ENCODE measurements at places on chromosomes 3 and 15. TPM values are rescaled to one million over a fixed set of nuclear protein-coding genes. Genes with fewer than 3 reads are reported as not detected.

Gene DNASE1L3
- 1.4 TPM for total RNA-seq

- DNase-seq, result no peak
These were observed 106.3 kb downstream of the SYNPR start for GRCh38 chr3:63384382-63384781.

DNA sequence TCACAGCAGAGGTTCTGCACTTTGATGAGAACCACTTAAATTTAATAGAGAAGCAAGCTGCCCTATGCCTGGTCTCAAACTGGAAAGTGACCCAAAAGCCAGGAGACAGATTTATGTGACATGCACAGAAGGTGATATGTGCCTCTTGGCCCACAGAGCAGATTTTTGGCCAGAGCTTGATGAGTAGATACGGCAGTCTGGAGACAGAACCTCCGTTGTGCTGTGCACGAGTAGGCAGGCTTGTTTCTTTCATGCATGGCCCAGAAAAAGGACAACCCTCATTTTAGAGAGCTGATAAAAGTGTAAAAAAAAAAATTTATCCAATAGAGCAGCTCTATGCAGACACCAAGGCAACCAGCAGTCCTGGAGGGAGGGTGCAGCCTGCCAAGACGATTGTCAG lies 423.1 kb downstream of the CNTN6 start:
- DNase-seq, result no peak

DNA sequence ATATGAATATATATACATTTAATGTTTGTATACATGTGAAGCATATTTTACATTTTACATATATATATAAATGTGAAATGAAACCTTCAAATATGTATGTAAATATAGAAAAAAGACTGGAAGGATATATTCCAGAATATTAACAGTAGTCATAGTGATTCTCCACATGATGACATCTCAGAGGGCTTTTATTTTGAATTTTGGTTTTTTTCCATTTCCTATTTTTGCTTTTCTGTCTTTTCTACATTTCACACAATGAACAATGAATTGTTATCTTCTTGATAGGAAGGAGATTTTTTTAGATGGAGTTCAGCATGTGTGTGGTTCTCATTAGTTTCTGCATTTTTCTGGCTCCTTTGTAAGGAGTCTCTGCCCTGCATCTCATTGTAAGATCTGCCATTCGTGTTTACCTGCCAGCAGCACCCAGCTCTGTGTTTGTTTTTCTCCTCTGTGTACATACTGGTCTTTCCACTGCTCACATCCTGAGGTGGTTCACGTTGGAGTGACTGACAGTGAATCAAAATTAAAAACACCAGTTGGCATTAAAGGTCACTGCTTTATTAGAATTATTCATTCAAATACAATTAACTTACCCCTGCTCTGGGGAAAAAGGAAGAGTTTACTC lies 425.3 kb upstream of the MDFIC2 start:
- no peak for DNase-seq

Gene DVL3
- 66.2 TPM for total RNA-seq

Gene RTP4
- total RNA-seq, result 1.4 TPM

DNA sequence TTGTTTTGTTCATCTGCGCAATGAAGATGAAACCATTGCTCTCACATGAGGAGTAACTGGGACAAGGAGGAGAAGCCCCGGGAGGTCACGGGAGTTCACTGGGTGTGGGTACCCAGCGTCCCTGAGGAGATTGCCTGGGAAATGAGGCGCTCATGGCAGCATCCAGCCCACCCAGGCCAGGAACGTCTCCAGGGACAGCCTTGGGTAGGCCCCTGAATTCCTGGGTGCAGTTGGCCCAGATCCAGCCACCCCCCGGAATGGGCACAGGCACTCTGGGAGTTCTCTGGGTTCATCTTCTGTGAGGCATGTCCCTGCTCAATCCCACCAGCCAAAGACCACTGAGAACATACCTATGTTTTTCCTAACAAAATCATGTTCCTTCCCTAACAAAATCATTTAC lies 18.5 kb downstream of the BFSP2 start:
- no peak for DNase-seq

DNA sequence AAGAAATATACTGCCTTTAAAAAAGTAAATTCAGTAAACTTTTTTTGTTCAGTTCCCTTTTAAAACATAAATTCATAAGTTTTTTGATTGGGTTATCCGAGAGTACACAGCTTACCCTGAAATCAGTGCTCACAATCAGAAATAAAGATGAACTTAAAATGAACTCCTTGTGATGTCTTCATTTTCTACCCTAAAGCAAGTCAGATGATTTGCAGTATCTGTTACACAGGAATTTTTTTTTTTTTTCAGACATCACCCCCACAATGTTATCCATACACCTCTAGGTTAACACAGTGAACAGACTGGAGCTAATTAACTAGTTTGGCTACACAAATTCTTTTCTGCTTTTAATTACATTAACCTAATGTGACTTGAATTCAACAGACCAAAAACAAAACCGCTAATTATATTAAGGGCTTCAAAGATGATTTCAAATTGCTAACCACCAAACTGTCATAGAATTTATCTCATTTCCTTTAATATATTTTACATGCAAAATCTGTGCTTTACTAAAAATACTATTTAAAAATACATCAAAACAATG lies 1042.0 kb downstream of the ROBO1 start:
- no peak for DNase-seq

DNA sequence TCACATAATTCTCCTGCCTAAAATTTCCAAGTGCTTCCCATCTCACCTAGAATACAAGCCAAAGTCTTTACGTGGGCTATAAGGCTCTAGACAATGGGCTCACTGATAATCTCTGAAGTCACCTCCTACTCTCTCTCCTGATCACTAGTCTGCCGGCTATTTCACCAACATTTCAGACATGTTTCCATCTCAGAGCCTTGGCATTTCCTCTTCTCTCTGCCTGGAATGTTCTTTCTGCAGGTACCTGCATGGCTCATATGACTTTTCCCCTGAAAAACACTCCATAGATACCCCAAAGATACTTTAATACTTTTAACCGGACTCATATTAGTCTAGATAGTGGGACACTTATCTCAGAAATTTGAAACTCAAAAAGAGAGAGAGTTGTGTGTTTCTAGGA lies 32.7 kb downstream of the CD200 start:
- DNase-seq, result no peak

GRCh38 chr3:16840101-16840424 lies 44.7 kb upstream of the PLCL2 start:
- no peak for DNase-seq

- no peak for DNase-seq
These were observed 346.5 kb downstream of the THSD4 start for GRCh38 chr15:71461748-71462147.

DNA sequence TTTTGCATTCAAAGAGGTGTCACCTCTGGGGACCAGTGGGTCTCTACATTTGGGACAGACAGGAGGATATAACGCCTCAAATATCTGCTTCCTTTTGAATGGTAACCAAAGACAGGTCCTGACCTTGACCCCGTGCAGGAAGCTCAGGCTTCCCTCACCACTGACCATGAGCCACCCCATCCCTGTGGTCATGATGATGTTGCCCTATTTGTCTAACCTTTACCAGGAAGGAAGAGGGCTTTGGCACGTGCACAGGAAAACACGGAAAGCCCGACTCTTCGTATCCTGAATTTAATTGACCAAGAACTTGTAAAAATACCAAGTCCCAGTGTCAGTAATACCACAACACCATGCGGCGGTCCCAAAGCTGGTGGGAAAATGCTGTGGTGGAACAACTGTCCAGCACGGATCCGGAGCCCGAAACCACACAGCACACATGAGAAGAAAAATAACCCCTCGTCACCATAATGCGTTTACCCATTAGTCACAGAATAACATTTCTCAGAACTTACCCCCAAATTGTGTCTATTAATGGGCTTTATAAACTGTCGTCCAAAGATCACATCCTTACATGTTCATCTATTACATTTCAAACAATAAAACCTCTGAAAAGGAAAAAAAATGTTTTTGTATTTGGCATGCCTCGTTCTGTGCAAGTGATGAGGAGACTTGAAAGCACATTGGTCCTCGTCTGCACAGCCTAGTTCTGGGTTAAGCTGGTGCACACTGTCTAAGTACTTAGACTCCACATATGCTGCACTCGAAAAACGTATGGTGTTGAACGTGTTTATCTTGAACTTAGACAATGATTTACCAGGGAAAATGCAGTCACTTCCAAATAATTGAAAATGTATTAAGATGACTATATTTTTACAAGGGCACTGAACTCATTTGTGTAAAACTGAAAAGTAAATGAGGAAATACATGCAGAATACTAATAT lies 118.9 kb upstream of the IGF1R start:
- DNase-seq, result no peak

Gene NUP210
- total RNA-seq, result 4.7 TPM

Gene NR2F2
- total RNA-seq, result 43.5 TPM

DNA sequence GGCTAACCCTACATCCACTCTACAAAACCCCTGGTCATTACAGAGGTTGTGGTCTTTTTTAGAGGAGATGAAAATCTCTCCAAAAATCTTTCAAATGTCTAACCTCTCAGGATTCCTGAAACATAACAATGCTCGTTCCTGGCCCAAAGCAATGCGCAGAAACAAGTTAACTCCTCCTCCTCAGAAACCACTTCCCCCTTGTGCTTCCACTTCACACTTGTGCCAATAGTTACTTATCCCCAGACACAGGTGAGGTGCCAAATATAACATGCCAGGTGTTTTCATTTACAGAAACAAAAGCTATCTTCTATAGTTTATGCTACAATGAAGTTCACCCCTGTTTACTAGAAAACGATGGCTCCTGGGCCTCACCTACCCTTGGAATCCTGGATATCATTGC lies 6.2 kb downstream of the NDUFAF1 start:
- no peak for DNase-seq

DNA sequence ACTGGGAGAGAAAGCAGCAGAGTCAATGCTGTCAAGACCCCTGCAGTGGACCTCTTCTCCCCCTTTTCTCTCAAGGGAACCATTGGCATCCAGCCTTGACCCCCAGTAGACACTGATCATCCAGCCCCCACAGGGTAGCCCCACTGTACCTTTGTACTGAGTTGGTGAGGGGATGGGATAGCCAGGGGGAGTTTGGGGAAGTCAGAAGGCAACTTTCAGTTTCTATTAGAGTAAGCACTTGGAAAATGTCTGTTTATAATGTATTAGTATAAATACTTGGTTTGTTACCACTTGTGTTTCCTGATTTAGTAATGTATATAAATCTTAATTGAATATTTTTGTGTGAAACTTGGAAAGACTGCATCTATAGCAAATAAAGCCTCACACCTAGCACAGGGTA lies 25.0 kb downstream of the DAG1 start:
- no peak for DNase-seq

DNA sequence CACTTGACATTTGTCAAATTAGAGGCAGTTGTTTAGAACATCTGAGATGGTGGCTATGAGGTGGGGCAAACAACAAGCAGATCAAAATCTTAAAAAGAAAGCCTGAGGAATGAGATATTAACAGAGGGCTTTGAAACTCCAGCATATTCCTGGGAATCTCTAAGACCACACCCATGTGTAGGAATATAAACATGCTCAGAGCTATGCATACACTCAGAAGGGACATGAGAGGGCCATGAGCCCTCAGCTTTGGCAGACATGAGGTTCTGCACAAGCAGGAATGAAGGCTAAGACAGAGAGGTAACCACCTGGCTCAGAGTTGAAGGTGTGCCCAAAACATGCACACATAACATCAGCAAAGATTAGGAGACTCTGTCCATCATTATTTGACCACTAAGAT lies 37.9 kb downstream of the ATP10A start:
- DNase-seq, result no peak

Gene DNAJA4
- 171 TPM for total RNA-seq

Gene TF
- total RNA-seq, result 111 TPM

Gene GMNC
- total RNA-seq, result 0.34 TPM

Gene GOLGA8Q
- 1.1 TPM for total RNA-seq

Gene FYCO1
- total RNA-seq, result 64.4 TPM

DNA sequence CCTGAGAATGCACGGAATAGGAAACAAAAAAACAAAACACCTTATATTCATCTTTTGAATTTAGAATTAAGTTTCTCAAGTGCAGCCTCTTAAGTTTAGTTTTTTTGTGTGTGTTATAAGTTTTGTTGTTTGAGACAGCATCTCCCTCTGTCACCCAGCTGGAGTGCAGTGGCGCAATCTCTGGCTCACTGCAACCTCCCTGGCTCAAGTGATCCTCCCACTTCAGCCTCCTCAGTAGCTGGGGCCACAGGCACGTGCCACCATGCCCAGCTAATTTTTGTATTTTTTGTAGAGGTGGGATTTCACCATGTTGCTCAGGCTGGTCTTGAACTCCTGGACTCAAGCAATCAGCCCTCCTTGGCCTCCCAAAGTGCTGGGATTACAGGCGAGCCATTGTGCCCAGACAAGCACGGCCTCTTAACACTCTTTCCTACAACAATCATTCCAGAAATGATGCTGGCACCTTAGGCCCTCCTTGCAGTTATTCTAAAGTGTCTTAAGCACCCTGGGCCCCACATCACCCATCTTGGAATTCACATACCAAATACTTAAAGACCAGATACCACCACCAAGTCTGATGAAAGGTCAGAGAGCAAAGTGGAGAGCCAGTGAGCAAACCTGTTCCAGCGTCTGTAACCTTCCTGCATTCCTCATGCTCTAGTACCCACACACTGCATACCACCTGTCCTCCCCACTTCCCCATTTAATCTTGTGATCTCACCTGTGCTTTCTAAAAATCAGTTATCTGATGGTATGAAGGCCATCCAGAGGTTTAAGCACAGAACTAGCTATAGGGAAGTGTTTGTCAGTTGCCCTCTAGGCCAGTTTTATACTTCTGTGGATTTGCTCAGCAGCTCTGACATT lies 6.9 kb upstream of the SPG11 start:
- DNase-seq, result no peak

GRCh38 chr15:39340903-39341645 lies 239.8 kb upstream of the THBS1 start:
- no peak for DNase-seq

GRCh38 chr15:70415398-70415797 lies 317.7 kb upstream of the TLE3 start:
- no peak for DNase-seq

Gene CATSPER2
- total RNA-seq, result 2.1 TPM

- peak; percentile 91 for DNase-seq
These were observed 35.8 kb downstream of the CPN2 start for GRCh38 chr3:194315088-194315964.

Gene ZNF620
- total RNA-seq, result 3.3 TPM

- DNase-seq, result no peak
These were observed 45.4 kb downstream of the SSR3 start for GRCh38 chr3:156509189-156510174.

Gene CCR1
- total RNA-seq, result 9.2 TPM

GRCh38 chr3:33883951-33884561 lies 85.6 kb downstream of the PDCD6IP start:
- DNase-seq, result peak; percentile 36

Gene GHSR
- total RNA-seq, result not detected

- DNase-seq, result no peak
These were observed 10.9 kb upstream of the TMEM158 start for GRCh38 chr3:45236964-45237363.

- peak; percentile 68 for DNase-seq
These were observed 120.0 kb upstream of the CTDSPL start for GRCh38 chr3:37741644-37742043.

- DNase-seq, result peak; percentile 80
These were observed 1.4 kb upstream of the IL17RC start for GRCh38 chr3:9915254-9916141.

Gene OXTR
- 0.47 TPM for total RNA-seq

All from left cardiac atrium (tissue), 4 donors.